ENCODE measurements at places on chromosomes 6 and 20.

DNA sequence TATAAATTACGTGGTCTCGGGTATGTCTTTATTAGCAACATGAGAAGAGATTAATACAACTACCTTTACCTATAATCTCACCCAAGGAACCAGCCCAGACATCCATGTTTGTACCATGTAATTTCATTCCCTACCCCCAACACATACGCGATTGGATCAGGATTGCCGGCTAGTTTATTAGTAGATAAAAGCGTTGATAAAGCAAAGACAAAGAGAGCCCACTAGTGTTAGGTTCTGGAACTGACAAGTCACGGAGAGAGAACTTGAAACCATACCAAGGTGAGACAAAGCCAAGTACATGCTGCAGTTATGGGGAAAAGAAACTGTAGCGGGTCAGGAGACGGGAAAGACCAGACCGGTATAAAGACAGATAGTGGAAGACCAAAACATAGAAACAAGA is 37.4 kb upstream of the FAM135A start:
- DNase-seq: no peak

DNA sequence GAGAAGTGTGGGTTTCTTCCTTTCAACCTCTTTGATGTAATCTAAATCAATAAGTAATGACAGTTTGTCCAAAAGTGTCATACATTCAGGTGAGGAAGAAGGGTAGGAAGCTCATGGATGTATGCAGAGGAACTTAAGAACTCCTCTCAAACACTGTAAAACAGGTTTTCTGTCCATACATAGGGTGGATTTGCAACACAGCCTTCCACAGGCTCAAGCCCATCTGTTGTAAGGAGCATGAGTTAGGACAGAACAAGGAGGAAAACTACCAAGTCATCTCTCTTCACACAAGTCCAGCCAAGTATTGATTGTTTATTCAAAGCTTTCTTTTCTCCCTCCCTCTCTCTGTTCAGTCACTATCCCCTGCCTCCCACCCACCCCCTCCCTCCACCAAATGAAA is 49.0 kb upstream of the CDYL start:
- no peak for DNase-seq

- DNase-seq: no peak
Observed at GRCh38 chr6:79117752-79118151, 39.7 kb upstream of the PHIP start.

- DNase-seq: no peak
Observed at GRCh38 chr6:125046107-125046925, 84.1 kb downstream of the RNF217 start.

DNA sequence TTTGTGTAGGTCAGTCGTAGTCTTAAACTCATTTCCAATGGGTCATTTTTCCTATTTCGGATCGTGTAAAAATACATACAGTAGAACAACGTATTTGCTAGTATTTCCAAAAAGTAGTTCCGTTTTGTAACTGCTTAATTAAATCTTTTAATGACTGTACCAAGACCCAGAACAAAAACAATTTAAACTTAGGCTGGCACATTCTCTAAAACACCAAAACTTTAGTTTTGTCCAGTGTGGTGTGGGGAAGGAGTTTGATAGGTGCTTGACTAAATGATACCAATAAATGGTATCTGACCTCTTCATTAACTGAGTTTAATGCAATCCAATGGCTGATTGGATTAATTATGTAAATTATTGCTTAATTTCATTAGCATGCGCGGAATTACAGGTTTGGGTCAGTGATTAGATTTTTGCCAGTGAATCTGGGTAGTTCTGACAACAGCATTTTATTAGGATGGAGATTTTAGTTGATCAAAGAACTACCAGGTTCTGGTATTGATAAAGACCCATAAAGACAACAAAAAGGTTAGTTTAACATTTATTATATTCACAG is 20.8 kb downstream of the OR2B2 start:
- no peak for DNase-seq

GRCh38 chr6:89098461-89098860 is 17.9 kb downstream of the PNRC1 start:
- DNase-seq: no peak

DNA sequence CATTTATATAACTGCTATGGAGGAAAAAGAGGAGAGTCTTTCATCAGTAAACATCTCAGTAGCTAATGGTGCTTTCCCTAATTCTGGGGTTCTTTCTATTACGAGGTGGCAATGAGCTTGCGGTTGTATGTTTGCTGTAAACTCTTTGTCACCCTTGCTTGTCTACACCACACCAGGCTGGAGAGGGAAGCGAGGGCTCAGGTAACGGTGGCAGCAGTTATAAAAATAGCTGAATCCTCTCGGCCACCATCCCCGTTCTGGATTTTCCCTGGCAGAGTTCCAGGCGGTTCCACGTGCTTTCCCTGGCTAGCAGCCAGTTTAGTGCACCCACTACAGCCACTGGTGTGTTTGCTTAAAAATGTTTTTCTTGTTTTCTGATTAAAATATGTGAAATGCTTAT is 39.0 kb downstream of the MAS1 start:
- DNase-seq: no peak

GRCh38 chr20:59518881-59519706 is 85.2 kb upstream of the PHACTR3 start:
- DNase-seq: peak; percentile 83

DNA sequence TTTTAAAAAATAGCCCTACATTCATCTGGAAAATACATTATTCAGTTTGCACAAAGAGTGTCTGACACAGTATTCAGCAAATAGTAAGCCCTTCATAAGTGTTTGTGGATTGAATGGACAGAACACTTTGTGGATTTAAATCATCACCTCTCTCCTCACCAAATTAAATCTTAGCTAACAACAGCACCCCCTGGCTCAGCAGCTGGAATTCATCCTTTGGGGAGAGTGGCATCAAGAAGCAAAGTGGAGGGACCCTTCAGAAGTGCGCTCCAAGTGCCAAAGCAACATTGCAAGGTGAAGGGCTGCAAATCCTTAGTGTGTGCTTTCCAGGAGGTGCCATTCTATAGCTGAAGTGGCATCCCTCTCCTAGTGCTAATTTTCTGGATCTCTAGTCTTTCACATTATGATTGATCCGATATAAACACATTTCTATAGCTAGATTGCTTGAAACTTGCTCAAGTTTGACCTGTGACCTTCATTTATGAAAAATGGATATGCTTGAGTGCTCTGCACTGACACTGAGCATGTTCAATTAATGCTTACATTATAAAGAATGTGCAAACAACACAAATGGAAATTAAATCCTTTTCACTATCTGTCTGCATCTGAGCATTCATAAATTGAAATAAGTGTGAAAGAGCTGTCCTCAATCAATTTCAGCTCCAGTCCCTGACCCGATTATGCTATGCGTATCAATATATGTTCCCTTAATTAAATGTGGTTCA is 891.7 kb downstream of the C6orf118 start:
- DNase-seq: no peak

DNA sequence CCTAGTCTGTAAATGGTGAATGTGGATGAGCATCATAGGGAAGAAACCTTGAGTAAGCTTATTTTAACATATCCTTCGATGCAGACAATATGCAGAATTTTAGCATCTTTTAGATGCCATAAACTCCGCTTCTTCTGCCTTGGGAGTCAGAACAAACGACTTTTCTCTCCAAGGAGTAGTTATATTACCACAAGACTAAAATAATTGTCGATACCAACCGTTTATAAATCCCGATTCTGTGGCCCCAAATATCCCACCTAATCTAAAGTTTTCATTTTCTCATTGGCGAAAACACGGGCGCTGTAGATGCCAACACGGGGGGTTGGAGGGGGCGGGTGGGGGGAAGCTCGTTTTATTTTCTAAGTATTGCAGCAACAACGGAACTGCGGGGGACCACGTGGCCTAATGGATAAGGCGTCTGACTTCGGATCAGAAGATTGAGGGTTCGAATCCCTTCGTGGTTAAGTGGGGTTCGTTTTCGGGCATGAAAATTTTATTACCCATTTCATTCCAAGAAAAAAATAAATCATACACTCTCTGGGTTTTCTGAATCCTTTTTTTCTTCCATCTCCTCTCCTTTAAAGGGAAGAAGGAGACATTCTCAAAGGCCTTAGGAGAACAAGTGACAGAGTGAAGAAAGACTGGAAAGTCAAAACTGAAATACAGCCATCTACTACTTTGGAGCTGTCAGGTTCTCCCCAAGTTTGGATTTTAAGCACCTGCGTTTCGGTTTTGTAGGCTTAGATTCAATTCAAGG is 65.5 kb upstream of the BTN3A2 start:
- no peak for DNase-seq

GRCh38 chr6:81608776-81609175 is 143.7 kb downstream of the TENT5A start:
- DNase-seq: no peak

- no peak for DNase-seq
Observed at GRCh38 chr20:50100552-50100951, 12.4 kb downstream of the UBE2V1 start.

DNA sequence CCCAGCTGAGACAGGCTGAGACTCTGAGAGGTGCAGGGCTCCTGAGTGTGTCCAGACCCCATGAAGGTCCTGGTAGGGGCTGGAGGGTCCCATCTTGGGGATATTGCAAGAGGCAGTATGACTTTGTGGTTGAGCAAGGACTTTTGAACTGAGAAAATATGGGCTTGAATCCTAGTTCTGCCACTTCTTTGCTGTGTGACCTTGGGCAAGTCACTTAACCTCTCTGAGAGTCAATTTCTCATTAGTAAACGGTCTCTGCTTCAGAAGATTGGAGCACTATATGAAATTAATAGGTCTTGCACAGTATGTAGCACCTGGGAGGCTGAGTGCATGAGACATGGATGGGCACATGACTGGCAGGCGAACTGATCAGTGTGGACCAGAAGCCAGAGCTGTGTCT is 42.7 kb downstream of the TFEB start:
- DNase-seq: no peak

- DNase-seq: no peak
Observed at GRCh38 chr6:30836431-30836866, 47.9 kb upstream of the DDR1 start.

- no peak for DNase-seq
Observed at GRCh38 chr20:49583669-49584417, 15.9 kb upstream of the PTGIS start.

DNA sequence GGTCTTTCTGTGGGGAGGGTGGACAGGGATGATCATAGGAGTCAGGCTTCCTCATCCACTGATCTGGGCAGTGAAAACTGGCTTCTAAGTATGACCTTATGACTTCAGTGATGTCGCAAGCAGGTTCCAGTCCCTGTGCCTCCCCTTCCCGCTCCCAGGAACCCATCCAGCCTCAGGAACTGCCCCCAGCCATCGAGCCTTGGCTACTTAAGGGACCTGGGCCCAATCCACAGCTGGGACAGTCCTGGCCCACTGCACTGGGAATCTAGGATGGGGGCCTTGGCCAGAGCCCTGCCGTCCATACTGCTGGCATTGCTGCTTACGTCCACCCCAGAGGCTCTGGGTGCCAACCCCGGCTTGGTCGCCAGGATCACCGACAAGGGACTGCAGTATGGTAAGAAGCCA is at the start of gene LBP:
Gene LBP, plus strand, starts transcription at position 236 of the 405 bp plus-strand sequence. Its CDS starts 35 bp downstream, at position 271.
- DNase-seq: no peak

- peak; percentile 60 for DNase-seq
Observed at GRCh38 chr6:152170702-152171667, 363.5 kb downstream of the ESR1 start.

DNA sequence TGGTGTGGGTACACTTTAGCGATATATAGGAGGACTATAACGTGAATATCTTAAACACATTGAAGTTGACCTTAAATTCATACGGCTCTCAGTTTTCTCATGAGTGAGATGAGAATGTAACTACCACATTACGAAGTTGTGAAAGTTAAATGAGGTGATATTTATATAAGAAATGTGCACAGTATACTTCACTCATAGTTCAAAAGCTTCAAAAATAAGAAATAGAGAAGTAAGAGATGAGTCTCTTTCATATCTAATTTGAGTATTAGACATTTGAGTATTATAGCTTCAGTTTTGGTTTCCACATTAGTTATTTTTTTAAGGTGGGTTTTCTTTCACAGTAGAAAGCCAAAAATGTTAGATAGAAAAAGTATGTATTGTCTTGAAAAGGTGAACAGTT is 183.3 kb downstream of the NKAIN2 start:
- no peak for DNase-seq

- no peak for DNase-seq
Observed at GRCh38 chr6:36501686-36502085, 45.6 kb downstream of the STK38 start.

DNA sequence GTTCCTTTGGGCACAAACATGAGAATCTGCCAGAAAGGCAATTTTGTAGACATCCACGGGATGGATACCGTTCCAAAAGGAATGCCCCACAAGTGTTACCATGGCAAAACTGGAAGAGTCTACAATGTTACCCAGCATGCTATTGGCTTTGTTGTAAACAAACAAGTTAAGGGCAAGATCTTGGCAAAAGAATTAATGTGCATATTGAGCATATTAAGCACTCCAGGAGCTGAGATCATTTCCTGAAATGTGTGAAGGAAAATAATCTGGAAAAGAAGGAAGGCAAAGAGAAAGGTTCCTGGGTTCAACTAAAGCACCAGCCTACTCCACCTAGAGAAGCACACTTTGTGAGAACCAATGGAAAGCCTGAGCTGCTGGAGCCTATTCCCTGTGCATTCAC is 103.9 kb upstream of the ARG1 start:
- no peak for DNase-seq

DNA sequence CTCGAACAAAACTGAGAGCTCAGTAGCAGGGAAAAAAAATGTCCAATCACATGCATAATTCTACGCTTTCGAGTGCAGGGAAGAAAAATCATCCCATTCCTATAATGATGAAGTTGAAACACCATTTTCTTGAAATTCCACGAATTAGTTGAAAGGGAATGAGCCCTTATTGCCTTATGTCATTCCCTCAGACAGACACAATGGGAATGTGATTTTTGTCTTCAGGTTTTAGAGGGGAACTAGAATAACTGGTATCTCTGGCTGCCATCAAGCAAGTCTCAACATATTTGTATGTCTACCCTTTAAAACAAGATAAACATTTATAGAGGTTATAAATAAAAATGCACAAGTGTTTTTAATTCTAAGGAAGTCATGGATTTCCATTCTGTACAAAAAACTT is 87.9 kb downstream of the KIF13A start:
- DNase-seq: no peak

DNA sequence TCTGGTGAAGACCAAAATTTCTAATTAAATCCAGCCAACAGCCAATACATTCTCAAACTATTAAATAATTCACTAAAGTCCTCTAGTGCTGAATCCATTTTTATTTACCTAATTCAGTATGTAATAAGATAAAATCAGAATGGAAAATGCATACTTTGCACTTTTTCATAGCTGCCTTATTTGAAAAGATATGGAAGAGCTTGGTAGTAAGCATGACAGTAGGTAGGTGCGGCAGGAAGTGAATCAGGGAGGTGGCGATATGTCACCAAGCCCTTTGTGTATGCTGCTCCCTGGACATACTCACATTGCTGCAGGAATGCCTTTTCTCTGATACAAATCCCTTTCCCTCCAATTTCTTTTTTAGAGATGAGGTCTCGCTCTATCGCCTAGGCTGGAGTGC is 10.2 kb upstream of the TGM3 start:
- no peak for DNase-seq

- DNase-seq: no peak
Observed at GRCh38 chr6:105814745-105815536, 271.2 kb upstream of the PRDM1 start.

GRCh38 chr6:54156650-54157250 is 45.5 kb downstream of the MLIP start:
- no peak for DNase-seq

- DNase-seq: no peak
Observed at GRCh38 chr6:129817332-129817731, 43.8 kb downstream of the TMEM244 start.
